Stomach (tissue), 19 donors: ENCODE measurements at places on chromosomes 7 and 10.

GRCh38 chr7:136312592-136312991, 335.4 kb upstream of the MTPN start:
- no peak for DNase-seq

GRCh38 chr10:78062296-78062695, 28.6 kb downstream of the RPS24 start:
- DNase-seq, result peak; percentile 48

DNA sequence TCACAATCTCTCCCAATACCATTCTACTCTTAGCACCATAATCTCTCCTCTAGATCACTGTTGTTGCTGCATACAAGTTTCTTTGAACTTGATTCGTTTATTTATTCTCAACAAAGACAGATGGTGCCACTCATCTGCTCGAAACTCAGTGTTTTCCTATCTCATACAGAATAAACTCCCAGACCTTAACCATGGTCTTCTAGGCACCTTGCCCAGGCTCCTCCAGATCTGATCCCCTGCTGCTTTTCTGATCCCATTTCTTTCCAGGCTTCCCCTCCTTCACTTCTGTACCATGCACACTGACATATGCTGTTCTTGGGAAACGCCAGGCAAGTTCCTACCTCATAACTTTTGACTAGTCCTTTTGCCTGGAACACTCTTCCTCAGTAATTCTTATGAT, 645.7 kb downstream of the DNAJB9 start:
- no peak for DNase-seq

DNA sequence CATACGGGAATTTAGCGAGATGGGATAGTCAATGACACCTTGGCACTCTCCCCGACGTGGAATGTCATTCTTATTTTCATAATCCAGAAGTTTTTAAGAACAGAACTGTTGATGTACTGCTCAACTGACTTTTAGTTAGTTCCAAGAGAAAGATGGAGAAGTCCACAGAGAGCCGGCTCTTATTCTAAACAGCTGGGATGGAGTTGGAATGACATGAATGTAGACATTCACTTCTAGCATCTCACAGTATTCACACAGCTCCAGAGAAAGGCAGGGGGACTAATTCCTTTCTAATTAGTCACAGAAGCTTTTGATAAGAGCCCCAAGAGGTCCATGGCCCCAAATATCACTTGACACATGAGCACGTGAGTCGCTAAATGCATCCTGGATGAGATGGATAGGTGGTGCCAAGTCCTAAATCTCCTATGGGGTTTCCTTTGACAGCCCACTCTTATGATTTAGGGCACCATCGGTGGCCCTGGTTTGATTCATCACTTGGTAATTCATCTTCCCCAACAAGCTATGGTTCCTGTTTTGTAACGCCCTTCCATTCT, 420.3 kb upstream of the AUTS2 start:
- DNase-seq, result peak; percentile 64

GRCh38 chr7:30912986-30913811, 1.5 kb downstream of the AQP1 start:
- DNase-seq, result no peak

GRCh38 chr10:6659451-6659850, 79.4 kb upstream of the PRKCQ start:
- DNase-seq, result no peak

DNA sequence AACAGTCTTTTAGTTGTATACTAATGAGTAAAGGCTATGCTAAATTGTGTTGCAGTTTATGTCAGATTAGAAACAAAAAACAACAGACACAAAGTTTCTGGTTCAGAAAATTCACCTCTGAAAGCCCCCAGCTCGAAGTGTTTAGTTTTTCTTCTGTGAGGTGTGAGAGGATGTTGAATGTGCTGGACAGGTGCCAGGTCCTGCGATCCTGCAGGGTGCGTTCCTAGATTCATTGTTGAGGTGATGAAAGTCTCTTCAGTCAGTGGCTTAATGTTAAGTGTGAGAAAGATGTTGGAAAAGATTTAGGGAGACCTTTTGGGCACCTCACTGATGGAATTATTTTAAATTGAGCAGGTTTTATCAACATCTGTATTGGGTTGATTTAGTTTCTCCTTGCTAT, 287.3 kb downstream of the SDK1 start:
- peak; percentile 27 for DNase-seq

DNA sequence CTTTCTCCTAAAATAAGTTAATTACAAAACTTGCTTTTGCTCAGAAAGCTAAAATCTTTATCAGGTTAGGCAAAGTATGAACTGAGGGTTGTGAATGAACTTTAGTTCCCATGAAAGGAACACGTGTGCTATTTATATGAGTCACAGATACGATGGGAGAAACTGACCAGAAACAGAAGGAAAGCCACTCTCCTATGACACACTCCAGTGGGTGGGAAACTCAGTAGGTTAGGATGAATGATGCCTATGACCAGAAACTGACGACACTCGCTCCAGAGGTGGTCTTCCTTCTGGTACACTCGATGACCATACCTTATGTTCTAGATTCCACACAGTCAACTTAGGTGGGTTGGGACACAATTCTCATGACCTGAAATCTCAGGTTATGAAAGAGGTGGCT, 215.7 kb upstream of the INHBA start:
- no peak for DNase-seq

DNA sequence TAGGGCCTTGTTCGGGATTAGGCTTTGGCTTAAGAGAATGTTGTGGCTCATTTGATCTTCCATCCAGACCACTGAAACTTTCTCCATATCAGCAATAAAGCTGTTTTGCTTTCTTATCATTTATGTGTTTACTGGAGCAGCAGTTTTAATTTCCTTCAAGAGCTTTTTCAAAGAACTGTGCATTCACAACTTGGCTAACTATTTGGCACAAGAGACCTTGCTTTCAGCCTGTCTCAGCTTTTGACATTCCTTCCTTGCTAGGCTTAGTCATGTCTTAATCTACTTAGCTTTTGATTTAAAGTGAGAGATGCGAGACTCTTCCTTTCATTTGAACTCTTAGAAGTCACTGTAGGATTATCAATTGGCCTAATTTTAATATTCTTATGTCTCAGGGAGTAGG, 19.1 kb upstream of the AKR1B1 start:
- no peak for DNase-seq

GRCh38 chr10:14102056-14102455, 228.7 kb downstream of the FRMD4A start:
- no peak for DNase-seq
